ENCODE measurements at places on chromosomes 1 and 21.
A peak's percentile ranks its signal among the peaks of the same experiment; 100 is the strongest.

- DNase-seq = no peak
Observed at GRCh38 chr1:46806196-46807020, 7.6 kb downstream of the CYP4B1 start.

DNA sequence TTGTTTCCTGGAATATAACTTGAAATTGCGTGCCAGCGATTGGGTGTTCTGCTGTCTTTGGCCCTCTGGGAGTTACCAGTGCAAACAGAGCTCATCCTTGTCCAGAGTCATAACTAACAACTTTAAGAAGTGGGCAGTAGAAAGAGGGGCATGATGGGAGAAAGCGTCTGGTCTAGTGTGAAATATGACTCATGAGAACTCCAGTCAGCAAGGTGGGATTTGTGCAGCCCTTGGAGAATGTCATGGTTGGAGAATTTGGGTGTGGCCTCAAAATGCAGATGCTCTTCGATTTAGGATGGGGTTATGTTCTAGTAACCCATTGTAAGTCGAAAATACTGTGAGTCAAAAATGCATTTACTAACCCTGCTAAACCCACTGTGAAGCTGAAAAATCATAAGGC is 12.9 kb downstream of the ATP1B1 start:
- DNase-seq = no peak

DNA sequence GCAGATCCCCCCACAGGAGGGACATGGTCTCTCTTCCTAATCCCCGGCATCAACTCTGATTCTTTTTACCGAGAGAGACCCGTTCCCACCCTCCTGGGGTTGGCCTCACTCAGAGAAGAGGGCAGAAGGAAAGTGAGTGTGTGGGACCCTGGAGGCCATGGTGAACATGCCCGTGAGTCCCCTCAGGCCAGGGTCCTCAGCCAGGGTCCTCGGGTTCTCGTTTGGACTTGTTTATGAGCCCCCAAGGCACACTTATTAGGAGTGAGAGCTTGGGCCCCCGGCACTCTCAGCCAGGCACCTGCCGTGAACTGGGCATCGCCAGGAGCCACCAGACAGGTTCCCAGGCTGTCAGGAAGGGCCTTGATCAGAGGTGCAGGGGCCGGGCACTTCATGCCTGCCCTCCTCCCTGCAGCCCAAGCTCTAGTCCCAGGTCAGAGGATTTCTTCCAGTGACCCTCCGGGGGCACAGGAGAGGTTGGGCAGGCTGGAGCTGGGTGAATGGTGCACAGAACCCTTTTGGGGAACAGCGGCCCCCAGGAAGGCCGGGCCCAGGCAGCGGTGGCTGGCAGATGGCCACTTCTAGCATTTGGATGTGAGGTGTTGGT is 122.6 kb downstream of the CRYAA start:
- no peak for DNase-seq

DNA sequence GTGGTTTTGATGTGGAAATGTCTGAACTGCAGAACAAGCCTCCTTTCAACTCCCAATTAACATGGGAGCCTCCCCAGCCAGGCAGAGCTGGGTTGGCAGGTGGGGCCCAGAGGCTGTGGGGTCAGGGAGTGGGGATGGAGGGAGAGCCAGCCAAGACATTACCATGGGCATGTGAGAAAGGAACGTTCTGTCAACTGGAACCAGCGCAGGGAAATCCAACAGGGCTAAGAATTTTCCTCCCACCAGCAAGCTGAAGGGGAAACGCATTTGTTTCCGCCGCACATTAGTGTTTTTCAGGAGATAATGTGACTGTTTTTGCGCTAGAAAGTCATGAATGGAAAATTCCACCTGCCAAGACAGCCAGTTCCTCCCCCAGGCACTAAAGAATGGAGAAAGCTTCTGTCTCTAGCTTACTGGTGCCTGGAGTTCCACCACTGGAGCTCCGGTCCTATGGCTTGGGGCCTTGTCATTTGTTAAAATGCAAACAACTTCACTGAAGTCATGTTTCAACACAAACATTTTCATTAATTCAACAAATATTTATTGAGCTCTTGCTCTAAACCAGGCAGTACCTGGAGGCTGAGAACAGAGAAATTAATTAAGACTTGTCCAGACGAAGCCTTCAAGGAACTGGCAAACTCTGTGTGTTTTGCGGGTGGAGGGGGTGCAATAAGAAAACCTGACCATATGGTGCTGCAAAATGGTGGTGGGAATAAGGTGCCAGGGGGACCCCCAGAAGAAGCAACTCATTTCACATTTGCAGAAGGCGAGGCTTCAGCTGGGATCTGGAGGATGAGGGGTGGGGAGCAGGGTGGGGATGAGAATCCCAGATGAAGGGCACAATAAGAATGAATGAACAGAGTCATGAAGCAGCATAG is 305.1 kb downstream of the MATN1 start:
- no peak for DNase-seq

- DNase-seq = no peak
Observed at GRCh38 chr1:245448975-245449431, 294.2 kb downstream of the KIF26B start.

DNA sequence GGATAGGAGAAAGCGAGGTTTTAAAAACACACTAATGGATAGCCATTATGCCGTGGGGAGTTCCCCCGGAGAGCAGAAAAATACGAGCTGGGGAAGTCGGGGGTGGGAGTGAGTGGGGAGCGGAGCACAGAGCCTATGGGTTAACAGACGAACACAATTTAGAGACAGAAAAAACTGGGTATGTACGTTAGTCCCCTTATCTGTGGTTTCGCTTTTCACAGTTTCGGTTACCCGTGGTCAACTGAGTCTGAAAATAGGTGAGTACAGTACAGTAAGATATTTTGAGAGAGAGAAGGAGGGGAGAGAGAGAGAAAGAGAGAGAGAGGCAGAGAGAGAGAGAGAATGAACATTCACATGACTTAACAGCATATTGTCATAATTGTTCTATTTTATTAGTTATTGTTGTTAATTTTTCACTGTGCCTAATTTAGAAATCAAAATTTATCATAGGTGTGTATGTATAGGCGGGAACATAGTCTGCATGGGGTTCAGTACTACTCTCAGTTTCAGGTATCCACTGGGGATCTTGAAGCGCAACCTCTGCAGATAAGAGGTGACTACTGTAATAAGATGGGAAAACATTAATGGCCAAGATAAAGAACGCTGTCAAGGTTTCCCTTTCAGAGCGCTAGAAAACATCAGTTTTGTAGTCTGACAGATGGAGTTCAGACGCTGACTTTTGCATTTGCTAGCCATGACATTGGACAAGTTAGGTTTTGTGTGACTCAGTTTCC is 125.6 kb upstream of the LMO4 start:
- peak; percentile 74 for DNase-seq
